Endothelial cell of umbilical vein (primary cell): ENCODE measurements at places on chromosomes 7 and 10. TPM values are rescaled to one million over a fixed set of nuclear protein-coding genes. Genes with fewer than 3 reads are reported as not detected.
A peak's percentile ranks its signal among the peaks of the same experiment; 100 is the strongest.

- DNase-seq: peak; percentile 20
Measured at GRCh38 chr7:112336936-112337576, 113.2 kb upstream of the IFRD1 start.

Gene PLXNA4
- 10.6 and 20.4 TPM in 2 replicates for total RNA-seq

- no peak for DNase-seq
Measured at GRCh38 chr7:45180084-45180986, 22.7 kb downstream of the RAMP3 start.

GRCh38 chr10:94549221-94549620 is 3.6 kb downstream of the HELLS start:
- DNase-seq: peak; percentile 42

Gene PLEKHS1
- total RNA-seq: not detected in 2 replicates

DNA sequence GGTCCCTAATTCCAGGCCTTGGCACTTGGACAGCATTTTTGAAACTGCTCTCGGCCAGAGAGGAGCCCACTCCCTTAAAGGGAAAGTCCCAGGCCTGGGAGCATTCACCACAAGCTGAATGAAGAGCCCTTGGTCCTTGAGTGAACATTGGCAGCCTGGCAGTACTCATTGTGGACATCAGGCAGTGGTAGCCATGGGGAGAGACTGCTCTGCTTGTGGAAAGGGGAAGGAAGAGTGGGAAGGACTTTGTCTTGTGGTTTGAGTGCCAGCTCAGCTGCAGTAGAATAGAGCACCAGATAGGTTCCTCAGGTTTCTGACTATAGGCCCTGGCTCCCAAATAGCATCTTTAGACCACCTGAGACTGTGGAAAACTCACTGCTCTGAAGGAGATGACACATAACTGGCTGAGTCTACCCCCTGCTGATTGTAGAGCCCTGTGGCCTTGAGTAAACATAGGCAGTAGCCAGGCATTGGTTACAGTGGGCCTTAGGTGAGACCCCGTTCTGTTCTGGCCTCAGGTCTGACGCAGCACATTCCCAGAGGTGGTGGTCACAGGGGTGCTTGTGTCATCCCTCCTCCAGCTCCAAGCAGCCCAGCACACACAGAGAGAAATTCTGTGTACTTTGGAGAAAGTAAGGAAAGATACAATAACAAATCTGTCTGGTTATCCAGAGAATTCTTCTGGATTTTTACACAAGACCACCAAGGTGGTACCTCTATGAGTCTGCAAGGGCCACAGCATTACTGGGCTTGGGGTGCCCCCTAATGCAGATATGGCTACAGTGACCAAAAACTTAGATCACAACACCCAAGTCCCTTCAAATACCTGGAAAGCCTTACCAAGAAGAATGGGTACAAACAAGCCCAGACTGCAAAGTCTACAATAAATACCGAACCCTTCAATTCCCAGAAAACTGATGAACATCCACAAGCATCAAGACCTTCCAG is 153.8 kb downstream of the GNAI1 start:
- no peak for DNase-seq

Gene ZNF425
- 0.93 and 2.0 TPM in 2 replicates for total RNA-seq

DNA sequence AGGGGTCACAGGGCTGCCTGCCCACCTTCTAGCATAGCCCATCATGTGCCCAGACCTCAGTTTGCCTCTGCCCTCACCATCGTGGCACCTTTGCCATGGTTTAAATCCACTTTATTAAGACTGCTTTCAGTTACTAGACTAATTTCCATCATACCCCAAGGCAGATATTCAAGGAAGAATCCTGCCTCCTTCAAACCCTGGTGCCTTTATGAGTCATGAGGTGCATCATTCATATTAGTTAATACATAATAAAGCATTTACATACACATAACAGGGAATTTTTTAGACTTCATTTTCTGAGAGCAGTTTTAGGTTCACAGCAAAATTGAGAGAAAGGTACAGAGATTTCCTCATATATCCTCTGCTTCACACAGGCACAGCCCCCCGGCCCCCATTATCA is 62.8 kb downstream of the CXCL12 start:
- no peak for DNase-seq

DNA sequence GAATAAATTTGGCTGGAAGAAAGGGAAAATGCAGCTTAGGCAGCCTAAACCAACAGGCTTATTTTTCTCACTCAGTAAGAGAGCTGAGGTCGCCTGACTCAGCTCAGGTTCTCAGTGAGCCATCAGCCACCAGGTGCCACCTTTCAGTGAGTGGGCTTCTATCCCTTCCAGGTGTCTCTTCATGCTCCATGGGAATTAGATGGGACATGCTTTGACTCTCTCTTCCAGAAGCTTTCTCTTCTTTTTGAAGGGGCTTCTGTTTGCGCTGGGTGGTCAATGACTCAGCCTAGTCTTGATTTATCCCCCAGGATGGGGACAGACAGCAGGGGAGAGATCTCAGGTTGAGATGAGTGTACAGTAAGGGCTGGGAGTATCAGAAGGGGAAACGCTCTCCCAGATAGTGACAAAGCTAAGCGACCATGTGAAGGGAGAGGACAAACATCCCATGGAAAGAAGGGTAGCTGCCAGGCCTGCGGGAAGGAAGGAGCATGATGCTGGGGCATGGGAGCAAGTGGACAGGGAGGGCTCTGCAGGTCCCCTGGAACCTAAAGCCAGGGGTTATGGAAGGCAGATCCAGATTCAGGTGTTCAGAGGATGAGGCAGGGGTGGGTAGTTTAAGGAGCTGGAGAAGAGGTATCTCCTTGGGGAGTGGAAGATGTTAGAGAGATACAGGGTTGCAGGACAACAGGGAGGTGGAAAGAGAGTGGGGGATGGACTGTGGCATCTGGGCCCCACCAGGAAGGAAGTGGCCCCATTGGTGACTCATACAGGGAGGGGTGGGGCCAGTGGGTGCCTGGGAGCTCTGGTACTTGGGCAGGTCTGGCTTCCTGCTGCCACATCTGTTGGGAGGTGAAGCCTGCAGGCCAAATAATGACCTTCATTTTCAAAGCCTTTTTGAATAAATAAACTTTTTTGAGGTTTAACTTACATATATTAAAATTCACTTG is 32.5 kb downstream of the OGDH start:
- DNase-seq: peak; percentile 67

Gene PPP1R17
- total RNA-seq: not detected in 2 replicates

DNA sequence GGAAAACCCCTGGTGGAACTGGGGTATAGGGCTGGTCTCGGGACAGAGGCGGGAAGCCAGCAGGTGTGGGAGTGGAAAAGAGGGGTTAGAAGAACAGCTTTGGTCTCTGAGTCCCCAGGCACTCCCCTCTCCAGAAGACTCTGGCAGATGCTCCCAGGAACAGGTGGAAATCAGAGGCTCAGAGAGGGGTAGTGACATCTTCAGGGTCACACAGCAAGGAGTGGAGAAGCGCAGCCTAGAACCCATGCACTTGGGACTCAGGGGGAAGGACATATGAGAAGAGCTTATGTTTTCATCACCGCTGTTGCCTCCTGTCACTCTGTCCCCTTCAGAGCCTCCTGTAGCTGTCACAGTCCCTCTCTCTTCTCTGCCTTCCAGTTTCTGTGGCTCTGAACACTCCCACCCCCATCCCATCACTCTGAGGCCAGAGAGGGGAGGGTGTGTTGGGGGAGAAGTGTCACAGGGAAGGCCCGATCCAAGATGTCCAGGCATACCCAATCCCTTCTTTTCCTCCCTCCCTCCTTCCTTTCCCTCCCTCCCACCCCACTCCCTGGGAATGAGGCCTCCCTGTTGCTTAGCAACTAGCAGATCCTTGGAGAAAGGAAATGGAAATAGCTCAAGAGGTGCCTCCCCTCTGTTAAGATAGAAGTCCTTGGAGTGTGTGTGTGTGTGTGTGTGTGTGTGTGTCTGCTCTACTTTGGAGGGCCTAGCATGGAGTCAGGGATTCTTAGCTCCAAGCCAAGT is 32.0 kb downstream of the SRRM3 start:
- no peak for DNase-seq

GRCh38 chr7:101602484-101603241 is 26.4 kb downstream of the MYL10 start:
- DNase-seq: peak; percentile 64

DNA sequence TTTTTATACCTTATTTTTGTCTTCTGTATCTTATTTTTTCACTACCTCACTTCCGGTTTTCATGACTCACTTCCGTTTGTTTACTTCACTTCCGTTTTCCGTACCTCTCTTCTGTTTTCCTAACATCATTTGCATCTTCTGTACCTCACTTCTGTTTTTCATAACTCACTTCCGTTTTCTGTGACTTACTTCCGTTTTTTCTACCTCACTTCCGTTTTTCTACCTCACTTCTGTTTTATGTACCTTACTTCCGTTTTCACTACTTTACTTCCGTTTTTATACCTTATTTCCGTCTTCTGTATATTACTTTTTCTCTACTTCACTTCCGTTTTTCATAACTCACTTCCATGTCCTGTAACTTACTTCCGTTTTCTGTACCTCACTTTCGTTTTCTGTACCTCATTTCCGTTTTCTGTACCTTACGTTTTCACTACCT is 492.5 kb upstream of the AKR1E2 start:
- DNase-seq: no peak

Gene UBE2H
- 82.2 and 90.1 TPM in 2 replicates for total RNA-seq

DNA sequence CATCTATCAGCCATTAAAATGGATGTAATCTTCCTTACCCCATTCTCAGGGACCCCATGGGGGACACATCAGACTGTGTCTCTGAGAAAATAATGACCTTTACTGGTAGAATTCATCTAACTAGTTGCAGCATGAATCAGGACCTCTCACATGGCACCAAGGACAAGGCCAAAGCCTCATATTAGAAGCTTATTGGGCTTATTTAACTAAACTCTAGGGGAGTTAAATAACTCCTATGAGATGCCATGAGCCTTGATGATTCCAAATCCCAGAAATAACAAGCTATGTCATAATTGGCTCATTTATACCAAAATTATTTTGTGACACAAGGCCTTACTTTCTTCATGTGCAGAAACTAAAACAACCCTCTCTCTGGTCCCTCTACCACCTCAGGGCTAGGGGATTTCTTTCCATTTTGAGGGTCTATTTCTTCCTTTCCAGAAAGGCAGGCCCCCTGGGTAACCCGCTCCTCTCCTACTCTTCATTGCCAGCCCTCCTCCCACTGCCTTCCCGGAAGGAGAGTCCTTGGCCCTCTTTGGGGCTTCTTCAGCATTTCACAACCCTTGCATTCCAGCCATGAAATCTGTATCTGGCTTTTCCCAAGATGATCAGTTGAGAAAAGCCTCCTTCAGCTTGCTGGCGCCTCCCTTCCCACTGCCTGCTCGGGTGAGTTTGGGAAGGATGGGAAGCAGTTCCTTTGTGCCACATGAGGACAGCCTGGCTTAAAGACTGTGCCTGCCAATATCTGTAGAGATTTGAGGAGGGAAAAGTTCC is 41.8 kb upstream of the TRIM8 start:
- DNase-seq: no peak

Gene DDX21
- total RNA-seq: 93.5 and 98.1 TPM in 2 replicates

DNA sequence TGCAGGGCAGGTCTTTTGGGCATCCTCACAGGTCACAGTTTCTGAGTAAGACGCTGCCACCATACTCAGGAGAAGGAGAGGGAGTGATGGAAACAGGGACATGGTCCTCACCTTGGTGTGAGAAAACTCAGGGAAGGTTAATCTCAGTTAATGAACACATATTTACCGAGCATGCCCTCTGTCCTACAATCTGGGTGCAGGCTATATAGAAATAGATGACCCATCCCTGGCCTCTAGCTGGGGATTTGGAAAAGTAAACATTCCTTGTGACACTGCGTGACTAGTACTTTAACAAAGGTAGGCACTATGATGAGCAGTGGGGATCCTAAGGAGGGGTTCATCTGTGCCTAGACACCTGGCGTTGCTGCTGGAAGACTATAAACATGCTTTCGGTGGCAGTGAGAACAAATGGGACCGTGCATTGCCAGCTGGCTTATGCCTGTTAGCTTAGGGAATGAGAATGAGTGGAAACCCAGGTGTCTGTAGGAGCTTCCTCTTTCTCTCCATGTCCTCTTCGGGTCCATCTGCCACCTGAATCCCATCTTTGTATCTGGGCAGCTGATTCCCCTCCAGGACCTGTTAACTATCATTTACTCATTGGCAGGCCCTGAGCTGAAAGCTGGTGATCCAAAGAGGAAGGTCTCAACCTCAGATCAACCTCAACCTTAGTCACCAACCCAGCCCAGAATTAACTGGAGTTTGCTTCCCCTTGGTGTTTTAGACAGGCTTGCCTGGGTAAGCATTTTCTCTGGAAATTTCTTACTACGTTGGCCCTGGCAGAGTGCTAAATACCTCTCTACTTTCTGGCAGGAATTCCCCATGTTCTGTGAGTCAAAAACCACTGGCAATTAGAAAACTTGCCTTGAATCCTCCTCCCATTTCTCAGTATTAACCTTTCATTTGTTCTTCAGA is 794 bp downstream of the MBL2 start:
- DNase-seq: no peak

GRCh38 chr10:100968062-100968736 is 1.1 kb upstream of the SEMA4G start:
- DNase-seq: no peak

- DNase-seq: no peak
Measured at GRCh38 chr7:132541656-132542055, 34.6 kb downstream of the PLXNA4 start.

DNA sequence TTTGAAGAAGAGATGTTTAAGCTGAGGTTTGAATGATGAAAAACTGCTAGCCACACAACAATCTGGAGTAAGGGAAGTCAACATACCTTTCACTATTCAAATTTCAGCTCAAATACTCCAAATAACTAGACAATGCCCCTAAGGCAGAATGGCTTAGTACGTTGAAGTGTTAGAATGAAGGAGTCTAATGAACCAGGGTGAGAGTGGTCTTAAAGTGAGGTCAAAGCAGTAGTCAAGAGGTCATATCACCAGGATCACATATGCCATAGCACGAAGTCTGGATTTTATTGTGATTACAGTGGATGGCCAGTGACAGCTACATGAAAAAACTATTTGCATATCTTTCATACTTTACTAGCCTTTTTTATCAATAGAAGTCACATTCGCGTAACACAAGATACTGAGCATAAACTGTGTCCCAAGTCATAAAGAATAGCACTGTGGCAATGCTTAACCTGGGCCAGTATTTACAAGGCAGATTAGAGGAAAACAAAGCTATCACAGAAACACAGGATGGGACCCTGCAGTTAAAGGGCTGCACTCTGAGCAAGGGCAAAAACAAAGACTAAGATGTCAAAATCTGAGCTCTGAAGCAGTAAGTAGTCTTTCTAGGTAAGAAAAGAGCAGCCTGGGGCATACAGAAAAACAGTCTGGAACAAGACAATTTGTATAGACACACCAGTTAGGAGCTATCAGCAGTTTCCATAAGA is 61.5 kb downstream of the HYCC1 start:
- DNase-seq: no peak

Gene LDB3
- total RNA-seq: not detected in 2 replicates

Gene ATG9B
- not detected in 2 replicates for total RNA-seq

GRCh38 chr10:130175074-130175473 is 38.9 kb downstream of the GLRX3 start:
- no peak for DNase-seq

GRCh38 chr7:47582764-47583738 is 1.1 kb upstream of the TNS3 start:
- no peak for DNase-seq

GRCh38 chr7:15174485-15174884 is 271.9 kb upstream of the DGKB start:
- DNase-seq: no peak

GRCh38 chr7:81211204-81211933 is 292.5 kb upstream of the SEMA3C start:
- DNase-seq: peak; percentile 48

Gene AKR1C4
- not detected in 2 replicates for total RNA-seq

Gene KLF14
- not detected in 2 replicates for total RNA-seq

- no peak for DNase-seq
Measured at GRCh38 chr10:124677749-124678556, 66.2 kb downstream of the FAM53B start.
